ENCODE measurements at places on chromosomes 3 and 15. TPM values are rescaled to one million over a fixed set of nuclear protein-coding genes. Genes with fewer than 3 reads are reported as not detected.

ARPIN gene
- polyA plus RNA-seq, result 10.8 TPM

IQCF5 gene
- not detected for polyA plus RNA-seq

SYNPR gene
- polyA plus RNA-seq, result not detected

ABHD17C gene
- polyA plus RNA-seq, result 21.7 TPM

RCN2 gene
- polyA plus RNA-seq, result 35.5 TPM

ZMYND10 gene
- polyA plus RNA-seq, result 0.33 TPM

COMMD2 gene
- 33.9 TPM for polyA plus RNA-seq

CCDC9B gene
- 7.4 TPM for polyA plus RNA-seq

GLDN gene
- not detected for polyA plus RNA-seq

PLA2G4D gene
- 0.07 TPM for polyA plus RNA-seq

IFT57 gene
- 25.3 TPM for polyA plus RNA-seq

METTL6 gene
- 14.5 TPM for polyA plus RNA-seq

HAUS2 gene
- polyA plus RNA-seq, result 23.0 TPM

CCR3 gene
- polyA plus RNA-seq, result not detected

SERINC4 gene
- 0.11 TPM for polyA plus RNA-seq

AMIGO3 gene
- polyA plus RNA-seq, result not detected

WDR93 gene
- 0.03 TPM for polyA plus RNA-seq

MAP4 gene
- 119 TPM for polyA plus RNA-seq

VGLL3 gene
- 11.1 TPM for polyA plus RNA-seq

CADM2 gene
- not detected for polyA plus RNA-seq

LRRC34 gene
- 0.40 TPM for polyA plus RNA-seq

NAALADL2 gene
- 0.15 TPM for polyA plus RNA-seq

KCNMB3 gene
- polyA plus RNA-seq, result 0.67 TPM

KNSTRN gene
- polyA plus RNA-seq, result 44.5 TPM

MINAR1 gene
- polyA plus RNA-seq, result 0.06 TPM

FANCD2OS gene
- not detected for polyA plus RNA-seq

GOLGA6A gene
- not detected for polyA plus RNA-seq

TMEM108 gene
- not detected for polyA plus RNA-seq

ZNF620 gene
- 0.54 TPM for polyA plus RNA-seq

WDR49 gene
- not detected for polyA plus RNA-seq

MAP1A gene
- 1.1 TPM for polyA plus RNA-seq

POPDC2 gene
- 0.12 TPM for polyA plus RNA-seq

INSYN1 gene
- 0.03 TPM for polyA plus RNA-seq

CLRN1 gene
- polyA plus RNA-seq, result not detected

TMEM42 gene
- polyA plus RNA-seq, result 8.3 TPM

CGNL1 gene
- polyA plus RNA-seq, result 0.02 TPM

CRABP1 gene
- polyA plus RNA-seq, result not detected

ALAS1 gene
- 49.2 TPM for polyA plus RNA-seq

IGSF10 gene
- not detected for polyA plus RNA-seq

CADPS gene
- not detected for polyA plus RNA-seq

MUC4 gene
- not detected for polyA plus RNA-seq

C3orf62 gene
- polyA plus RNA-seq, result 2.4 TPM

PRR20G gene
- not detected for polyA plus RNA-seq

DLL4 gene
- polyA plus RNA-seq, result not detected

IL17RD gene
- 5.4 TPM for polyA plus RNA-seq

HAPLN3 gene
- 4.4 TPM for polyA plus RNA-seq

GPR62 gene
- polyA plus RNA-seq, result not detected

TMEM39A gene
- 11.2 TPM for polyA plus RNA-seq

TRPM7 gene
- 10.1 TPM for polyA plus RNA-seq
